CD4-positive, alpha-beta T cell treated with Interleukin-21 for 1 hour (primary cell): ENCODE measurements at places on chromosomes 7 and 10.

DNA sequence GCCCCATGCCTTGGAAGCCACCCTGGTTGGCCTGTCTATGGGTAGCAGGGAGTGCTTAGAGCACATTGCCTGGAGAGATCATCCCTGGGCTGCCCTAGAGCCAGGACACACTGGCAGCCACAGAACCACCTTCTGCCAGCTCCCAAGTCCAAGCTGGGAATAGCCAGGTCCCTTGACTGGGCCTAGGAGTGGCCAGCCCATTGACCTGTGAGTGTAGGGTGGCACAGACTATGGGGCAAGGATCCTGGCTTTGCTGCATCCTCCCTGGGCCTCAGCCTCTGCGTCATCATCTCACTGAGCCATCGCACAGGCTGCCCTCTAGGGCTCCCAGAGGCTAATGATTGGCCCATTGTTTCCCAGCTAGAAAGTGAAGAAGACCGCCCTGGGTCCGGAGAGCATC is 7.0 kb downstream of the AQP1 start:
- DNase-seq = no peak

DNA sequence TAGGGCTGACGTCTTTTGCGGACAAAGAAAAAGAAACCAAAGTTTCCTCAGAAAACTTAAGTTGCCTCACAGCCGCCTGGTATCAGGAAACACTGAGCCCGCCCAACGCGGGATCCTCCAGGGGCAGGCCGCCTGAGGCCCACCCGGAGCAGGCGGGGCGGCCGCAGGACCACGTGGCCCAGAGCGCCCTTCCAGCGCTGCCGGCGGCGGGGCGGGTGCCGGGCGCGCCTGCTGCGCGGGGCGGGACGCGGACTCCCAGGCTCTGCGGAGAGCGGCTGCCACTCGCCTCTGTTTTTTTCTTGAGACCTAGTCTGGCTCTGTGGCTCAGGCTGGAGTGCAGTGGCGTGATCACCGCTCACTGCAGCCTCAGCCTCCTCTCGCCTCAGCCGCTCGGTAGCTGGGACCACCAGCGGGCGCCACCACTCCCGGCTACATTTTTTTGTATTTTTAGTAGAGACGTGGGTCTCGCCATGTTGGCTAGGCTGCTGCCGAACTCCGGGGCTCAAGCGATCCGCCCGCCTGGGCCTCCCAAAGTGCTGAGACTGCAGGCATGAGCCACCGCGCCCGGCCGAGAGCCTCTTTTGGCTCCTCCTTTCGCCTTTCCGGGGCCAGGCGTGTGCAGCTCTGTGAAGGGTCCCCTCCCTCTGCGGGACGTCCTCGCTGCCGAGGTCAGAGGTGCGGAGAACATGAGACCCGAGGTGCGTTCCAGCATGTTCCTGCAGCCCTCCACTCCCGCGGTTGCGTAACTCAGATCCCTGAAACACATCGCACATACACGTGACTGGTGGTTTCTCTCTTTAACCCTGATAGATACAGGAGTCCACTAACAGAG is 11.6 kb upstream of the HNRNPF start:
- DNase-seq = peak; percentile 83

- no peak for DNase-seq
Observed at GRCh38 chr7:494906-495305, 24.7 kb downstream of the PDGFA start.

GRCh38 chr7:139574618-139575337 is 51.3 kb downstream of the CLEC2L start:
- no peak for DNase-seq

GRCh38 chr7:140899883-140900282 is 24.8 kb downstream of the BRAF start:
- no peak for DNase-seq

GRCh38 chr7:101628522-101628921 is 574 bp downstream of the MYL10 start:
- no peak for DNase-seq

DNA sequence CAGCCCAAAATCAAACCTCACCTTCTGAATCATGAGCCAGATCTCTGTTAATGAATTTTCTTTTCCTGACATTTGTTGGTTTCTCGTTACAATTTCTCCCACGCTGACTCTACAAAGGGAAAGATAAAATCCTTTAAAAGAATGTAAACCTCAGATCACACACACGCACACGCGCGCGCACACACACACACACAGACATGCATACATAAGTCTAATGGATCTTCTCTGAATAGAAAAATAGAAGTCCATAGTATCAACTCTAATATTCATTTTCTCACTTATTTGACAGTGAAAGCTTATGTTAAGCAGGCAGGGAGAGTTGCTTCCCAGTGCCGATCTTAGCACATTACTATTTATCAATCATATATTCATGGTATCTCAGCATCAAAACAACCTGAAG is 1.4 kb downstream of the ETV1 start:
- DNase-seq = no peak

DNA sequence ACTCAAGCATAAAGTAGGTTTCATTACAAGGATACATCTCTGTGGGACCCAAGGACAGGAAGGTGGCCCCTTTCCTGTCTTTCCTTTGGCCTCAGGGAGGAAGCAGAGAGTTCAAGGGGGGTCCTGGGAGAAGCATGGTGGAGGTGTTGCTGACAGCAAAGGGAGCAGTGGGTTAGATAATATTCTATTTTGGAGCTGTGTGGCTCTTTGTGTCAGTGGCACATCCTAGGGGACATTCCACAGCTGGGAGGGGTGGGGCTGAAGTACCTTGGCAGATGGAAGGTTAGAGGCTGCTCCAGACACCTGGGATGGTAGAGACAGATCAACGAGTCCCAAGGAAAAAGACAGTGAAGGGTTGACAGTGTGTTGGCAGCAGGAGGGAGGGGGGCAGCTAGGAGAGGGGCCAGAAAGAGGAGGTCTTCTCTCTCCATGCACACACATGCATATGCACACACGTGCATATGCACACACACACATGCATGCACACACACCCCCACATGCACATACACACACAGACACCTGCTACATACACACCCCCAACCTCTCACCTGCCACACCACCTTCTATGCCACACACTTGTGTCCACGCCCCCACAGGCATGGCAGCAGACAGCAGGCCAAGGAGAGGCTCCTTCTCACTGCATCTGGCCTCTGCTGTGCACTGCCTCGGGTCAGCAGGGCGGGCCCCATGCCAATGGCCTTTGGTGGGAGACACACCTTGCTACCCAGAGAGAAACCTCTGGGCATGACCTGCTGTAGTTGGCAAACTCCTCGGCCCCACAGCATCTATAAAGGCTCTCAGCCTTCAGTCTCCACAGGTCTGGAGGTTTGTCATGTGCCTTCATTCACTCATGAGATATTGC is 5.6 kb upstream of the POLD2 start:
- no peak for DNase-seq

DNA sequence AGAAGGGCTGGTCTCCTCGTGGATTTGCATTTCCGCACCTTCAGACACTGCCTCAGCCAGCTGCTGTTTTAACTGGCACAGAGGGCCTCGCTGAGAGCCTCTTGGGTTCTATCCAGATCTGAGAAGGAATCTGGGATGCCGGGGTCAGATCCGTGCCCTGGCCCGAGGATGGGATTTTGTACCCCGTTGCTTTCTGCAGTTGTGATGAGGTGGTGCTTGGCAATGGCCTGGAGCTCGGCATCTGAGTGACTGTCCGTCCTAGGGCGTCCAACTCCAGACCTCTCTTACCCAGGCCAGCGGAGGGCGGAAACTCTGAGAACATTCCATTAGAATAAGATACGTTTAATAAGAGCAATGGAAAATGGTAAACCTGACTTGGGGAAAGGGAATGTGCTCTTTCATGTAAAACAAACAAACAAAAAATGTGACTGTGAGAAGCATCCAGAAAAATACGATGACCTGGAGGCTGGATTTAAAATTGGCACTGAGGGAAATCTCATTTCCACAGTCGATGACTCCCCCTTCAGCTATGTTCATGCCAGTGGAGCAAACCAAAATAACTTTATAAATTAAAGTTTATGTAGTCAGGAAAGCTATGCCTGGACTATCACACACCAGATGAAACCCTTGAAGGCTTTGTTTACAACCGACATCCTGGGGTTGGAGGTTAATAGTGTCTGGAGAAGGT is 39.6 kb downstream of the GRK5 start:
- DNase-seq = no peak

- DNase-seq = no peak
Observed at GRCh38 chr7:46580766-46581165, 659.7 kb upstream of the IGFBP3 start.

DNA sequence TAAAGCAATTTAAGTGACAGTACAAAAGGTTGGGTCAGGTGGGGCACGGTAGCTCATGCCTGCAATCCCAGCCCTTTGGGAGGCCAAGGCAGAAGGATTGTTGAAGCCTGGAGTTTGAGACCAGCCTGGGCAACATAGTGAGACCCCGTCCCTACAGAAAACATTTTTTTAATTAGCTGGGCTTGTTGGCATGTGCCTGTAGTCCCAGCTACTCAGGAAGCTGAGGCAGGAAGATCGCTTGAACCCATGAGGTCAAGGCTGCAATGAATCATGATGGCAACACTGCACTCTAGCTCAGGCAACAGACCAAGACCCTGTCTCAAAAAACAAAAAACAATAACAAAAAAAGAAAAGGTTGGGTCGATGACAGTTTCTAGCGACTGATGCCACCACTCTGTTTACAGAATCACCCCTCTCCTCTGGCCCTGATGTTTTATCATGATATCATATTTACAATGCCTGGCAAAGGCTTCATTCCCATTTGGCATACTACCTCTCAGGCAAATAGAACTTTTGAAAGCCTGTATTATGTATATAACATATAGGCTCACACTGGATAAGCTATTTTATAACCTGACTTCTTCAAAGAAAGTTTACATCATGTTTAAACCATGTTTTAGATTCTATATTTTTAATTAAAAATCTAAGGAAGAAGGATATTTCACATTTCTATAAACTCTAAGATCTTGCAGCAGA is 558 bp upstream of the ABCC2 start:
- no peak for DNase-seq

- no peak for DNase-seq
Observed at GRCh38 chr10:112159469-112159868, 24.1 kb downstream of the GPAM start.

GRCh38 chr10:8049865-8050555 is 4.5 kb upstream of the GATA3 start:
- DNase-seq = no peak

GRCh38 chr7:26029911-26030310 is 122.1 kb upstream of the NFE2L3 start:
- DNase-seq = no peak

- DNase-seq = no peak
Observed at GRCh38 chr10:116304923-116305322, 19.3 kb upstream of the CCDC172 start.

GRCh38 chr7:131581241-131582051 is 25.0 kb upstream of the PODXL start:
- DNase-seq = no peak

DNA sequence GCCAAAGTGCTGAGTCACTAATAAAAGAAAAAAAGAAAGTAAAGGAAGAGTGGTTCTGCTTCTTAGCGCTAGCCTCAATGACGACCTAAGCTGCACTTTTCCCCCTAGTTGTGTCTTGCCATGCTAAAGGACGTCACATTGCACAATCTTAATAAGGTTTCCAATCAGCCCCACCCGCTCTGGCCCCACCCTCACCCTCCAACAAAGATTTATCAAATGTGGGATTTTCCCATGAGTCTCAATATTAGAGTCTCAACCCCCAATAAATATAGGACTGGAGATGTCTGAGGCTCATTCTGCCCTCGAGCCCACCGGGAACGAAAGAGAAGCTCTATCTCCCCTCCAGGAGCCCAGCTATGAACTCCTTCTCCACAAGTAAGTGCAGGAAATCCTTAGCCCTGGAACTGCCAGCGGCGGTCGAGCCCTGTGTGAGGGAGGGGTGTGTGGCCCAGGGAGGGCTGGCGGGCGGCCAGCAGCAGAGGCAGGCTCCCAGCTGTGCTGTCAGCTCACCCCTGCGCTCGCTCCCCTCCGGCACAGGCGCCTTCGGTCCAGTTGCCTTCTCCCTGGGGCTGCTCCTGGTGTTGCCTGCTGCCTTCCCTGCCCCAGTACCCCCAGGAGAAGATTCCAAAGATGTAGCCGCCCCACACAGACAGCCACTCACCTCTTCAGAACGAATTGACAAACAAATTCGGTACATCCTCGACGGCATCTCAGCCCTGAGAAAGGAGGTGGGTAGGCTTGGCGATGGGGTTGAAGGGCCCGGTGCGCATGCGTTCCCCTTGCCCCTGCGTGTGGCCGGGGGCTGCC is at the start of gene IL6:
Gene IL6 (plus strand): TSS at position 294 of the 807 bp plus-strand sequence. CDS start 63 bp downstream, at position 357.
- peak; percentile 12 for DNase-seq

GRCh38 chr10:101781984-101782810 is 1.0 kb downstream of the NPM3 start:
- no peak for DNase-seq

DNA sequence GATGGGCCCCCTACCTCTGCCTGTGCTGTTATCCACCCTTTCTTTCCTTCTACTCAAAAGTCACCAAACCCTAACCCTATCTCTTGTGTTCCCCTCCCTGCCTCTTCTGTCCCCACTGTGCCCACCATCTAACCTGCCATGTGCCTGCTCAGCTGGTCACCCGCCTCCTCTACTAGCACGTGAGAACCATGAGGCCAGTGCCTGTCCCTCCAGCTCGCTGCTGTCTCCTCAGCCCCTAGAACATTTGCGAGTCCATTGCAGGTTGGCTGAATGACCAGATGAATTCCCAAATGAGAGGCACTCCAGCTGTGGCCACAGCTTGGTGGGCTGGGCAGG is 129.0 kb downstream of the ARHGAP22 start:
- no peak for DNase-seq

- no peak for DNase-seq
Observed at GRCh38 chr7:27143023-27143949, at the start of gene HOXA5. TSS of gene HOXA5 (minus strand) at chr7:27143681. CDS start at chr7:27143607, 74 bp downstream.

GRCh38 chr10:77782328-77783061 is 144.1 kb downstream of the DLG5 start:
- no peak for DNase-seq

DNA sequence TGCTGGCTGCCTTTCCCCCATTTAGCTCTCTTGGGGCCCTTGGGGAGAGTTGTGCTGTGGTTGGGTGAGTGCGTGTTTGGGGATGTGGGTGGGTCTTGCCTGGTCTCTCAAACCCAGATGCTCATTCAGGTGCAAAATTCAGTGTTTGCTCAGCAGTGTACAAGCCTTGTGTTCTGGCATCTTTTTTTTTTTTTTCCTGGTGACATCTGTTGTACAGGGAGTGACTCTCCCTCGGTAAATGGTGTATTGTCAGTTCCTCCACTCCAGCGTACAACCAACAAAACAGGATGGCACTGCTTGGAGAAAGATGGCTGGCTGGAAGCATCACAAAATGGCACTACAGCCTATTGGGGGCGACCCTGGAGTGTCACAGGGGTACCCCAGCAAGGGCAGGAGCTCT is 75.5 kb downstream of the LRMDA start:
- DNase-seq = no peak

DNA sequence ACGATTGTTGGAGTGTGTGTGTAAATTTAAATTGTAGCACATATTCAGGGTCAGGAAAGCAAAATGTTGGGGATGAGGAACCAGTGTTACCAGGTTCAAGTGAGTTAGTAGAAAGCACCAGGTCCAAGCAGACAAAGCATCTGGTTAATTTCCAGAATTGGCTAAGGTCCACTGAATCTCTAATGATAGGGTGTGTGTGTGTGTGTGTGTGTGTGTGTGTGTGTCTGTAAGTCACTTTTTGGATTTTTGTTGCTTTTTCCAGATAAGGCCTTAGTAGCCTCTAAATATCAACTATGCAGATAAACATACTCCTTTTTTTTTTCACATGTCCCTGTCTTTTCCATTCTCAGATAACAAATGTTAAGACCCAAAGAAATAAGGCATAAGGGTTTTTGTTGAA is 36.6 kb upstream of the FMC1 start:
- DNase-seq = no peak
